ENCODE measurements at places on chromosomes 5 and 9.

- DNase-seq: no peak
Measured at GRCh38 chr5:176619569-176620332, 9.8 kb upstream of the GPRIN1 start.

GRCh38 chr9:72150661-72151060 is 1.4 kb downstream of the GDA start:
- DNase-seq: no peak

DNA sequence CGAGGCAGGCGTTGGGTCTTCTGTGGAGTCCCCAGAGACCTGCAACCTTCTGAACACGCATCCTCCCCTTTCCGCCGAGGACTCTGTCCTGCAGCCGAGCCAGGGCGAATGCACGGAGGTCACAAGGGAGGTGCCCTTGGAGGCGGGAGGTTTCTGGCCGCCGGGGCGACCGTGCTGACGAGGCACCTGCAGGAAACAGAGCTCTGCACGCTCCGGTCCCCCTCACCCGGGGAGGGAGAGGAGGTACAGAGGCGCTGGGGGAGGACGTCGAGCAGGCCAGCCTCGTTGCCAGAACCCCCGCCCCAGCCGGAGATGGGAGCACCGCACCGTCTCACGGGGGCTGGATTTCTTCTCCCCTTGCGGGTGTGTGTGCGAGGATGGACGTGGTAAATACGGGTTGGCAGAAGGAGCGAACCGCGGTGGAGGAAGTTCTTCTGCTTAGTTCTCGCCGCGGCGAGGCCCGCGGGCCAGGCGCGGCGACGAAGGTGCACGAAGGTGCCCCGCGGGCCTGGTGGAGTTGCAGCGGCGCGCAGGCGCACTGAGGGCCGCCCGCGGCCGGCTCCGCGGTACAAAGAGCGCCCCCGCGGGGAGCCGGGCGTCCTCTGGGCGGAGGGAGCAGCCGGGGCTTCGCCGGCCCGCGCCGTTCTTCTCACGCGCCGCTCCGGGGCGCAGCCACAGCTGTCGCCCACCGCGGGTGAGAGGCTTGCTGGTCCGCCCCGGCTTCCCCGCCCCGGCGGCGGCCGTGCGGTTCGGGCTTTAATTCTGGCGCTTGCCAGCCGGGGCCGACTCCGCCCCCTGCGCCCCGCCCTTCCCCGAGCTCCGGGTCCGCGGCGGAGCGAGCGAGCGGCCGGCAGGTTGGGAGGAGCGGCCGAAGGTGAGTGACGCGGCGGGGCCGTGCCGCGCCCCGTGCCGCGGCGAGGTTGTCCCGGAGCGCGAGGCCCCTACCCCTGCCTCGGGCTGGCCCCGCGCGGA is 289.5 kb downstream of the DOCK8 start:
- DNase-seq: no peak

DNA sequence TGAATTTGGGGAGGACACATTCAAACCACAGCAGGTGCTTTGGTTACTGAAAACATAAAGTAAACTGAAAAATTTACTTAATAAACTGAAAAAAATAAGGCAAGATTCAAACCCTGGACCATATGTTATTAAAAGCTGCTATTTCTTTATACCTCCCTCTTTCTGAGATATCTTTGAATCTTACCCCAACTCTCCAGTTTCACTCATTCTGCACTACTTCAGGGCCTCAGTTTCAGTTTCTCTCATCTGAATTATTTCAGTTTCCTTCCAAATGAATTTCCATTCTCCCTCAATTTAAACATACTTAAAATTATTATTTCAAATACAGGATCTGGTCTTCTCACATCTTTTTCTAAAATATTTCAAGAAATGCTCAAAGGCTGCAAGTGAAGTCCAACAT is 4.9 kb upstream of the OXCT1 start:
- no peak for DNase-seq

DNA sequence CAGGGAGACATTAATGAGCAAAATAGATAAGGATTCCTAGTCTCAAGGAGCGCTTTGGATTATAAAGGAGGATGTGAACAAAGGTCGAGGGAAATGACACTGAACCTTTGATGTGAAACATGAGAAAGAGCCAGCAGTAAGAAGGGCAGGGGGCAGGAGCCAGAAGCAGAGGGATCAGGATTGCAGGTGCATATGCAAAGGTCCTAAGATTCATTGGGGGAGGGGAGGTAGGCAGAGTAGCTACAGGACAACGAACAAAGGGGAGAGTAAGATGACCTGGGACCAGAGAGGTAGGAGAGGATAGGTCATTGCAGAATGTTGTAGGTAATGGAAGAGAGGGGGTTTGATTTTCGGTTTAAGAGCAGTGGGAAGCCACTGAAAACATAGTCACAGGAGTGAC is 129.2 kb upstream of the TRPM3 start:
- DNase-seq: no peak

DNA sequence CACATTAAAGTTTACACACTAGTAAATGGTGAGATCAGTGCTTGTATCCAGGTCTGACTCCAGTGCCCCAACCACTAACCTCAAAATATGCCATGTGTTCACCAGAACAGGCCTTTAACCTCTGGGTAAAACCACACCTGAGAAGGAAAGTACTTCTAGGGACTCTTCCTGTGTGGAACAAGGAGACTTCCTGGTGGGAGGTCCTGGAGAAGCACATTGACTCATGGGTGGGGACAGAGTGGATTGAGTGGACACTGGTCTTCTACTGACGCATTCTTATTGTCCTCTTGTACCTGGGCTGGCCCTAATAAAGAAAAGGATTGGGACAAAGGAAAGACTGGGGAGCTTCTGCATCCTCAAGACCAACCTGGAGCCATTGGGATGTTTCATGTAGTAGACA is 43.4 kb downstream of the ANGPTL2 start:
- no peak for DNase-seq

DNA sequence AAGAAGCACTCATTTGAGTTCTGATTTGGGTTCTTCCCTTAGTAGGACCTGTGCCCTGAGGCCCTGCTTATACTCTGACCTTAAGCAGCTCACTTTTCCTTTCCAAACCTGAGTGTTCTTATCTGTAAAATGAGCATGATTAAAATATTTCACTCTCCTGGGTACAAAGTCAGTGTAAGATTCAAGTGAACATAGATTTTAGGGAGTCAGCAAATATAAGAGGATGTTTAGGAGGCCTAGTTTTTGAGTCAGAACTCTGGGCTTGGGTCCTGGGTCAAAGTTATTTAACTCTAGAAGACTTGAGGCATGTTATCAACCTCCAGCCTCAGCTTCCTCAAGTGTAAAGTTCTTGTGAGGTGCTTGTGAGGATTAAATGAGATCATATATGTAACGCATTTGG is 8.7 kb upstream of the SPARC start:
- DNase-seq: no peak

GRCh38 chr5:132822650-132823480 is 7.6 kb downstream of the SHROOM1 start:
- no peak for DNase-seq

DNA sequence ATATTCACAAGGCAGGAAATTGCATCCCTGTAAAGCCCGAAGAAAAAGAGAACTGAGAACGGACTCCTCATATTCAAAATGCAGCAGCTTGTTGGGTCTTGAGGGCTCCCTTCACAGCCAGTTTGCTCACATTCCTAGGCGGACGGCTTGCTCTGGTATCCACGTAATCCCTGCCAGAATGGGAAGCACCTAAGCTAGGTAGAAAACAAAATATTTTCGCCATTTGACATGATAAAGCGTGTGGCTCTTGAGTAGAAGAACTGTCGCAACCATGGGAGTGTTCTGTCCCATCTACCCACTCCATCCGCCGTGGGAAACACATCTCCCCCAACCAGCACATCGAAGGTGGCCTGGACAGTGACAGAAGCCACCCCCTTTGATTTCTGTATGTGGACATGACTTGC is 183.1 kb downstream of the GAS1 start:
- DNase-seq: no peak

DNA sequence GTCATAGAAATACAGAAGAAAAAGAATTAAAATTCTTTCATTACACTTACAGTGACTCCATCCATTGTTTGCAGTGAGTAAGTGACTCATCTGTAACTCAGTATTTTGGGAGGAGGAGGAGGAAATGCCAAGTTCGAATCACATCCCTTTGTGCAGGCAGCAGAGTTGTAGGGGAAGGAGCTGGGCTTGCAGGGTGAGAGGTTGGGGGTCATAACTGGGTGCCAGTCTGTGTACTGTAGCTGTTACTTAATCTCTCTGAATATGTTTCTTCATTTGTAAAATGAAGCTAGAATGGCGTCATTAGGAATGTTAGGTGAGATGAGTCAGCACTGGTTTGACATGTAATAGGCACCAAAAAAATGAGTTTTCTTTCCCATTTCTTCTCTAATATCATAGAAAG is 235.7 kb upstream of the ADAMTSL1 start:
- DNase-seq: no peak

DNA sequence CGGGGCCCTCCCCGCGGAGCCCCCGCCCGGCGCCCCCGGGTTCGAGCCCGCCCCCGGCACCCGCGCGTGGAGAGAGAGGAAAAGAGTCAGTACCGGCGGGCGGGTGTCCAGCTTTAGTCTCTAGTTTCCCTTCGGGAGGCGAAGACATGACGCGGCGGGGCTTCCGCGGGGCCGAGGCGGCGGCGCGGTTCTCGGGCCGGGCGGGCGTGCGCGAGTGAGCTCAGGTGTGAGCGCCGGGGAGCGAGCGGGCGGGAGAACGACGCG is 181 bp downstream of the DAP start:
- no peak for DNase-seq

GRCh38 chr9:115015018-115015635 is 84.7 kb upstream of the TNFSF8 start:
- peak; percentile 37 for DNase-seq

- no peak for DNase-seq
Measured at GRCh38 chr5:177592905-177593304, 902 bp downstream of the TMED9 start.

DNA sequence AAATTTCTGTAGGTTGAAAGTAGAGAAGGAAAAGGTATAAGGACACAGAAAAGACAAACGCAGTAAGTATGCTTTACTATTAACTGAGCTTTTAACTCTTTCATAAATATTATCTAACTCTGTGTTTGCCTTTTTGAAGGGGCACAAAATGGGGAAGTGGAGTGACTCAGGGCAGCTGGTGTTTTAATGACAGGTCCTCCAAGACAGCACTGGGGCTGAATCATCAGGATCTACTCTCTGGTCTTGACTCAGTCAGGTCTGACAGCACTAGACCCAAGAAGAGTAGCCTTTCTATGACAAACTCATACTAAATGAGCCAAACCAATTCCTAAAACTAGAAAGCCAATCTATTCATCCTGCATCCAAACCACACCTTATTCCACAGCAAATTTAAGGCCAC is 102.2 kb downstream of the APTX start:
- no peak for DNase-seq

DNA sequence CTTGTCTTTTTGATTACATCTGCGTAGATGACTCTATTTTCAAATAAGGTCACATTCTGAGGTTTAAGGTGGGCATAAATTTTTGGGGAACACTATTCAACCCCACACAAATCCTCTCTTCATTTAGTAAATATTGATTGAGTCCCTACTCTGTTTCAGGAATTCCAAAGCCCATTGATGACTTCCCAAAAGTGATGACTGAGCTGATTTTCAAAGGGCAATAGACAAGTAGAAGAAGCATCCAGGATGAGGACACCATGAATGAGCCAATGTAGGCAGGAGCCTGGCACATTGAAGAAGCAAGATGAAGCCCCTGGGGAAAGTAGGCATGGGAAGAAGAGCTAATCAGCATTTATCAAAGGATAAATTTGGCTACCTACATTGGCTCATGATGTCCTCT is 35.2 kb downstream of the OR1J1 start:
- DNase-seq: no peak

GRCh38 chr5:95620870-95621838 is 1.3 kb downstream of the GPR150 start:
- DNase-seq: peak; percentile 80

GRCh38 chr5:16735101-16736060 is 118.6 kb upstream of the RETREG1 start:
- DNase-seq: no peak

GRCh38 chr9:135214054-135214640 is 126.7 kb downstream of the OLFM1 start:
- no peak for DNase-seq

- no peak for DNase-seq
Measured at GRCh38 chr5:137306903-137307302, 192.2 kb downstream of the SPOCK1 start.

GRCh38 chr9:136951541-136952320 is at the start of gene LCN12:
LCN12 (plus strand) TSS chr9:136952273; CDS start chr9:136952328, 55 bp downstream.
- DNase-seq: no peak

DNA sequence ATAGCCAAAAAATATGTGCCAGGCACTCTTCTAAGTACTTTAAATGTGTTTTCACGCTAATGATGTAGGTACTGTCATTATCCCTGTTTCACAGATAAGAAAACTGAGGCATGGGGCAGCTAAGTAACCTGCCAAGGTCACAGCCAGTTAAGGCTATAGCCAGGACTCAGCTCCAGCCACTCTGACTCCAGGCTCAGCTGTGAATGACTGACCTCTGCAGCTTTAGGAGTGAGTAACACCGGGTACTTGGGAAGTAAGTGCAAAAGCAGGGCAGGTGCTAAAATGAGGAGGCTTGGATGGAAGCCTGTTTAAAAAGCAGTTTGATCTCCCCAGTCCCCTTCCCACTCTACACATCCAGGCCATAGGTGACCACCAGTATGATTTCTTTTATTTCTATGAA is 10.6 kb upstream of the SHC3 start:
- no peak for DNase-seq

GRCh38 chr5:36045895-36046294 is 20.8 kb downstream of the UGT3A2 start:
- DNase-seq: no peak

GRCh38 chr5:115543365-115544042 is 1.1 kb downstream of the FEM1C start:
- no peak for DNase-seq

DNA sequence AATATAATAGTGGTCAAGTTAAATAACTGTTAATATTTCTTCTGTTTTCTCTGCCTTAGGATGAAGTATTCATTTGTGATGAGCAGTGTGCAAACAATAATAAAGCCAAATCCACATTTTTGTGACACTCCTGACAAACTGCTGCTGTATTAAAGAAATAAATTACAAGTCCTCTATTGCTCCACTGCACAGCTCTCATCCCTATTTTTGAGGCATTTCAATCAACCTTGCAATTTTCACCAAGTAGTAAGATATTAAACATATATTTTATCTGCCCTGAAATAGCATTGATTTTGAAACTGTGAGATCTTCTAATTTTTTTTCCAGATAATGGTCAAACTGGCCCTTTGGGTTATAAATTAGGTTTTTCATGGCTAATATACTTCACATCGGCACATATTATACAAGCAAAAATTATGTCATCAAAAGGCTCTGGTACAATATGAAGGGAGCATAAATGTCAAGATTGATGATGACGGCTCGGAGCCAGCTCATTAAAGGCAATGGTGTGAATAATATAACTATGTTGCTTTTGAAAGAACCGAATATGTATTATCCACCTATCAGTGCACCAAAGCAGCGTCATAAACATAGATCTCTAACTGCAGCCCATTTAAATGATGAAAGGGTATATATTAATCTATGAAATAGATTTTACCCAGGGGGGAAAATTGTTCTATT is 764.9 kb downstream of the DNAH5 start:
- DNase-seq: no peak

DNA sequence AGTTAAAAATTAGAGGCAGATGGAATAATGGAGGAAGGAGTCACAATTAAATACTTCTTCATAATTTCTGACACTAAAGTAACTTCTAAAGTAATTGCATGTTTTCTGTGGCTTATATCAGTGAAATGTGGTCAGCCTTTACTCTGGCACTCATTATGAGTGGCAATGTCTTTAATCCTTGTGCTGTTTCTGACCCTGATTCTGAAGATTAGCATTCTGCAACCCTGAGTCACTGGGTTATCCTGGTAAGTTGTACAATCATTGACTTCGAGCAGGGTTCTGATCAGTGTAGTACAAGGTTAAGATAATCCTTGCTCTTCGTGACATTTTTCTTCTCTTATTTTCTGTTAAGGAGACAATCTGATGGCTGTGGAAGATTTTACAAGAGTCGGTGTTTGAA is 379.4 kb upstream of the RORB start:
- DNase-seq: no peak
